IPS-NIHi11 (cell line): ENCODE measurements at places on chromosomes 3 and 15.

DNA sequence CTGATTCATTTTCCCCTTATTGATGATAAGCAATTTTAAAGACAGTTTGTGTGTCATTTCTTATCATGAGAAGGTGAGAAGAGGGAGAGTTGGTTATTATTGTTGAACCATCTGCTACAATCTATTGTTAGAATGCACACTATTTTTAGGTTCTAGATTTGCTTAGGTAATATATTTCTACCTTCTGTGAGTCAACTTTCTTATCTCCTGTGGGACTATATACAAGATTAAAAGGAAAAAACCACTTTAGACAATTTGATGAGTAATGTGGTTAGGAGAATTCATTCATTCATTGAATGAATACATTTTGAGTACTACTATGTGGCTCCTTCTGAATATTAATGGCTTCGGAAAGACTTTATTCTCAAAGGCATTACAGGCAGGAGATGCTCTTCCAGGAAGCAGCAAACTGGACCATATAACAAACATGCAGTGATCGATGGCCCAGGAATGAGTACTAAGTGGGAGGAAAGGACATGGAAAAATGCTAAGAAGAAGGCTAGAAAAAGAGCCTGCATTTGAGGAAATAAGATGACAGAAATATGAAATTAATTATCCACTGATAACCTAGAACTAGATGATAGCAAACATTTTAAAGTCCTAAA is 22.4 kb downstream of the SPTSSB start:
- no peak for DNase-seq

GRCh38 chr3:98021830-98022560 is 13.1 kb downstream of the GABRR3 start:
- no peak for DNase-seq

- DNase-seq: no peak
Measured at GRCh38 chr3:194606941-194607340, 26.3 kb downstream of the TMEM44 start.

- peak; percentile 22 for DNase-seq
Measured at GRCh38 chr3:113897373-113897777, 50.4 kb upstream of the ZDHHC23 start.

GRCh38 chr15:74406992-74407705 is 26.6 kb downstream of the SEMA7A start:
- DNase-seq: peak; percentile 84

DNA sequence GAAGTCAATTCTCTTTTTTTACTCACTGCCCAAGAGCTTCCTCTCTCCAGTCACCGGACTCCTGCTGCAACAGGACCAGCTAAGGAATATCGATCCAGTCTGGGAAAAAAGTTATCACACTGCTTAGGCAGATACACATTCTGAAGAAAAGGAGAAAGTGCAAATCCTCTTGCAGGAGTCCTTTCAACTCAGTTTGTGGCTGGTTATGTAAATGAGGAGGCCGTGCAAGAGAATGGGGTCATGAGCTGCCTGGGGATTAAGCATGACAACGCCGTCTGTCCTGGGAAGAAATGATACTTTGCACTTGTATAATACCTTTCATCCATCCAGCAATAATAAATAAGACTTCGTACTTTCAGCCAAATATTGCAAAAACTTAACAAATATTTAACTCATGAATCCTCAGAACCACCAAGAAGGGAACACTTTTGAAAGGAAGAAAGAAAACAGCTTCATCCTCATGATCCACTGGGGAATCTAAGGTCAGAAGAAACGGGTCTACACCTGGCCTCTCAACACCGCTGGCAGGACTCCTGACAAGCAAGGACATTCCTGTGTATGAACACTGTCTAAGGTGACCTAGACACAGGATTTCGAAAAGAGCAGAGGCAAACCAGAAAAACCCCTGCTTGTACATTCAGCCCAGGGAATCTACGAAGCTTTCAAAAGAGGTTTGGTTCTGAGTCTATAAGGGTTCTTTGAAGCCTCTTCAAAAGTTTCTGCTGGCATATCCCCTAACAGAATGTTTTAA is 13.1 kb upstream of the WWTR1 start:
- DNase-seq: peak; percentile 46

GRCh38 chr15:62109437-62109836 is 42.7 kb downstream of the C2CD4A start:
- no peak for DNase-seq

GRCh38 chr3:151085889-151086483 is 522 bp downstream of the MED12L start:
- DNase-seq: peak; percentile 74

DNA sequence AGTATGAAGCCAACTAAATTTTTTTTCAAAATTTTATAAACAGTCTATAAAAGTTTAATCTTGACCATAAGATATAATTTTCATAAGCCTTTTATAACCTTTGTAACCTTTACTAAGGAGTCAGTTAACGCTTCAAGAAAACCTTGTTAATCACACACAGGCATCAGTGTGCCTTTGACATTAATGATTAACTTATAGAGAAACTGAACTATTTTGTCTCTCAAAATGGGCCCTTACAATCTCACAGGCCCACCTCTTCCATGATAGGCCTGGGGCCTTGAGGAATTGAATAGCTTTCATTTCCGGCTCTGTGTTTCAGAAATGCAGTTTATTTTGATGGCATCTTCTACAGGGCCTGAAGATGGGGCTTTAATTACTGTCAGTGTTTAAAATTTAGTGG is 70.1 kb downstream of the CD200 start:
- DNase-seq: no peak

GRCh38 chr3:197800379-197800778 is 9.3 kb downstream of the LRCH3 start:
- no peak for DNase-seq

- no peak for DNase-seq
Measured at GRCh38 chr3:141746962-141747361, 8.9 kb downstream of the RNF7 start.

DNA sequence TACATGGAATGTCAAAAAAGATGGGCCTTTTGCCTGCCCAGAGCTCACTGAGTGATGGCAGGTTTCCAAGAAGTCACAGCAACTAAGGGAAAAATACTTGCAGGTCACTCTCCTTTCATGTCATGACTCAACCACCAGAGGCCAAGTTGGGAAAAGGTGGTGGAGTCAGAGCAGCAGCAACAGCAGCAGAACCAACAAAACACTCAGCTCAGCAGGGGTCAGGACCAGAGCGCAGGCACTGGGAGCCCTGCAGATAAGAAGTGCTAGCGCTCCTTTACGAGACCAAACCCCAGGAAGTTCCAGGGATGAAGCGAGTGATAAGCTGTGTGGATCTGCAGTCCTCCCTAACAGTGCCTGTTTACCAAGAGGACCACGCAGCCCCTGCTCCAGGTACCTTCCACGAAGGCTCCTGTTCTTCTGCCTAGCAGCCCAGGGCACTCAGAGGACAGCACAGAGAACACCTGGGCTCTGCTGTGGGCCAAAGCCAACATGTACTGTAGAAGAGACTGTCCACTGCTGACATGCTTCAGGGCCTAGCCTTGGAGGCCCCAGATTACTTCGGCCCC is 26.0 kb downstream of the POC1A start:
- DNase-seq: peak; percentile 51

DNA sequence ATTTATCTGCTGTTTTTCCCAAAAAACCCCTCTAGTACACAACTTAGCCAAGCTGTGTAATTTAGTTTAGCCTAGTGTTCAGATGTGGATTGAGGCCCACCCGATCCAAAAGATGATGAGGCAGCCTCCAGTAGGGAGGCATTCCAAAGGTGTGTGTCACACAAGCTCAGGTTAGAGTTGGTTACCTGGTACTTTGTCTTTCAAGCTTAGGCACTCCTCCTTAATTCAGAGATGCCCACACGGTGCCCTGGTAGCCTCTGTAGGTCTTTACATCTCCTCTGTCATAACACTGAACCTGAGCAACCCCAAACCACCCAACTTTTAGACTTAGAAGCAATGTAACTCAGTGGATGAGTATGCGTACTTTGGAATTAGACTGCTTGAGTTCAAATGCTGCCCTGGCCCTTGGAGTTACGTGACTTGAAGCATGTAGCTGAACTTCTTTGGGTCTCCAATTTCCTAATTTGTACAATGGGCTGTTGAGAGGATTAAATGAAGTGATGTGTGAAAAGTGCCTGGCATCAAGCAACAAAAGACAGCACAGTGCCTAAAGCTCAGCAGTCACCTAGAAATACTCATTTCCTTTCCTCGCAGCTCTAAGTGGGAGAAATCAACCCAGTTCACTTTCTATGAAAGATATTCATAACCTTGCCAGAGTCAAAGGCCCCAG is 284.6 kb upstream of the RARB start:
- no peak for DNase-seq

- no peak for DNase-seq
Measured at GRCh38 chr15:51051776-51052175, 42.9 kb downstream of the TNFAIP8L3 start.

DNA sequence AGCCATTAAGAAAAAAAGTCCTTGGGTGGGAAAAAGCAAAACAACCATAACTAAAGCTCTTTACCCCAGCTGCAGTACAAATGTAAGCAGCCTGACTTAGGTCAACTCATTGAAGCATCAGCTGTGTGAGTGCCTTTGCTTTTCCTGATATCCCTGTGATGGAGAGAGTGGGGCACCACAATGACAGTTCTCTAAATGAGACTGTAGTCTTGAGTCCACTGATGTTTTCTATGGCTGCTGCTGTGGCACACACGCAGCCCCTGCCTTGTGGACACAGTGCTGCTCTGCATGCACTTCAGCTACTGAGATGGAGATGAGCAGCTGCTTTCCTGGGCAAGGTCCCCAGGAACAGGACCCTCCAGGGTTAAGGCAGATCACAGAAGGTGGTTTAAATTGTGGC is 173.2 kb downstream of the KCNAB1 start:
- no peak for DNase-seq

DNA sequence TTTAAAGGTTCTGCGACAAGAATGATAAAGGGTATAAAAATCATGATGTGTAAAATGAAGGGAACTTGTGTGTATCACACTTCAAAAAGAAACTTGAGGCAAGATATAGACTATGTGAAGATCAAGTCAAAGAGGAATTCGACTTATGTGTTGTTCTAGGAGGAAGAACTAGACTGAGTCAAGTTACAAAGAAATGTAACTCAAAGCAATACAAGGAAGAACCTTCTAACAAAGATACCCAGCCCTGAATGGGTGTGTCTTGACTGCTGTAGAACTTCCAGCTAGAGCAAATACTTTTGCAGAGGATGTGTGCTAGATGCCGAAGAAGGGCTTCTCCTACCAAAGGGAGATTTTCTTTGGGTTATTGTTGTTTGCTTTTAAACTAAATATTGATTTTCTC is 2.4 kb downstream of the SLC49A4 start:
- DNase-seq: no peak

GRCh38 chr3:167811031-167811430 is 75.5 kb downstream of the SERPINI1 start:
- DNase-seq: no peak

DNA sequence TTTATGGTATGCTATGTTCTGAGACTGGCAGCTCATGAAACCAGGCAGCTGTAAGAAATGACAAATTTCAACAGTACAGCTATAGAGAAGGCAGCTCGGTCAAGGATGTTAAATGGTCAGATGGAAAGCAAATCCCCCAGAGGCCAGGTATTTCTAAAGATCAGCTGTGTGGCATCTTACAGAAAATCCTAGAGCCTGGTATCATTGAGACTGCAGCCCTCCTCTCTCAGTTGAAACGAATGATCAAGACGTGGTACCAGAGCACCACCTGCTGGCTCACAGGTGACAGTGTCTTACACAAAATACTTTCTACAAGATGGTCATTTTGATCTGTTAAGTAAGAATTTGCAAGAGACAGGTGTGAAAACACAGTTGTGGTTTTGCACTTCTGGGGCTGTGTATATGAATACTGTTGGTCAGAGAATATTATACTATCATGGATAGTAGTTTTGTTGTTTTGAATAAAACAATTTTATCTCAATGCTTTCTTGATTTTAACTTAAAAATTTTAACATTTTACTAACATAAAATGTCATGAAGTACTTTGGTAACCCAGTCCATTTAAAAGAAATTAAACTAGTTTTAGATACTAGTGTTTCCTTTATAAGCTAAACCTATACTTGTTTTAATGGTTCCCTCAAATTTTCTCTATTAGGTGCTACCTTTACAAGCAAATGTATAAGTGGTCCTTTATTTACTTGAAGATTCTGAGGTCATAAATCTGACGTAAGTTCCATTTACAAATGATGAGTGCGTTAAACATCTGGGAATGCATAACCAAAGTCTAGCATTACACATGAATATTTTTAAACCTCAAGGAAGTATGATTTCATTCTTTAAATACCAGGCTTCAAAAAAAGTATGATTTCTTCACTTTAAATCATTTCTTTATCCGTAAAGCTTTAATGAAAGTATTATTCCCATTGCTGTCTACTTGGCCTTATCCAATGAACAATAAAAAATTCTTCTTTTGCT is 121.8 kb downstream of the PDZRN3 start:
- peak; percentile 72 for DNase-seq

DNA sequence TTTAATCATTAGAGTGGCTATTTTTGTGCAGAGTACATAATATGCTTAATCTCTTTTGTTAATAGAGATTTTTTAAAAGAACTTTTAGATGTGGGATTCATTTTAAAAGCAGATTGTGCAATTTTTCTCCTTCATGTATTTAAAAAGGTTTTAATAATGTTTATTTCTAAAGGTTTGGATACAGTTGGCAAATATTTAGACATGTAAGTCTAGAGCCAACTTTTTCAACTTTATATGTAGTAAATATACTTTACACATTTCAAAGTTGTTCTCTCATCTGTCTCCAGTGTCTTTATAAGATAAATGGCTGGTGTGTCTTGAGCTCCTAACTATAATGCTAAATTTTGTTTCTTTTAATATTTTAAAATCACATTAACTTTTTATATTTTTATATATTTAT is 22.7 kb upstream of the GOLGA8B start:
- DNase-seq: no peak

GRCh38 chr3:131067983-131068382 is 41.3 kb downstream of the NEK11 start:
- no peak for DNase-seq

GRCh38 chr15:48040166-48040817 is 80.5 kb upstream of the SLC24A5 start:
- no peak for DNase-seq

DNA sequence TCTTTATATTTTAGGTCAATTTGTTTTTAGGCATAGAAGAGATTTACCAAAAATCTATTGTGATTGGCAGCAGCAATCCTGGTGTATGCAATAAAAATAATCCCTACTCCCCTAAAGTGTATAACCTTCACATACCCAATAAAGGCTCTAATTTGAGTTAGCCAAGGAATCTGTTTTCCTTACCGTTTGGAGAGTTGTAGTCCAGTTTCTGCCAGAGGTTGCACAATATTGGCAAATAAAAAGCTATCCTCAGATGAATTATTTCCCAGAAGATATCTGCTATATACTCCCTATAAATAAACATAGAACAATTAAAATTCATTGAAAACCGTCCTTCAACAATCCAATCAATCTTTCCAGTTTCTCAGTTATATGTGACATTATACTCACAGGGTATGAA is 31.1 kb downstream of the ACKR4 start:
- DNase-seq: no peak

- DNase-seq: no peak
Measured at GRCh38 chr3:64240396-64240795, 15.1 kb upstream of the PRICKLE2 start.

GRCh38 chr3:143830786-143831185 is 17.5 kb downstream of the SLC9A9 start:
- DNase-seq: no peak

- no peak for DNase-seq
Measured at GRCh38 chr3:59189526-59189925, 139.7 kb upstream of the CFAP20DC start.
